ENCODE measurements at places on chromosomes 12 and 14.
A peak's percentile ranks its signal among the peaks of the same experiment; 100 is the strongest.

GRCh38 chr14:30267141-30267540, 291.8 kb upstream of the G2E3 start:
- DNase-seq, result no peak

GRCh38 chr12:57012600-57013465, 3.5 kb downstream of the TAC3 start:
- DNase-seq, result no peak

DNA sequence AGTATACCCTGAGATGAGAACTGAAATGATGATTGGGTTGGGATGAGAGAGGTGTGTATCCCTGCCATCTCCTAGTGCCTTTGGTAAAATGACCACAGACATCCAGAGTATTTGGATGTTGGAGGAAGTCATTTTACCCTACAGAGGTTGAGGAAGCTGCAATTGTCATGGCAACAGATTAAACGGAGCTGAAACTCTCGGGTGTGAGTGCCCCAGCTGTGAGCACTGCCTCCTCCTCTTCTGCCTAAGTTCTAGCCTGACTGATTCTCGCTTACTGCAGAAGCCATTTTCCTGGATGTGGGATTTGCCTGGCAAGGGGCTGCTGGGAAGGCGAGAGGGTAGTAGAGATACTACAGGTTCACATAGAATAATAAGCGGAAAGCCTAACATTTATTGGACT, 10.3 kb upstream of the PPP4R4 start:
- no peak for DNase-seq

DNA sequence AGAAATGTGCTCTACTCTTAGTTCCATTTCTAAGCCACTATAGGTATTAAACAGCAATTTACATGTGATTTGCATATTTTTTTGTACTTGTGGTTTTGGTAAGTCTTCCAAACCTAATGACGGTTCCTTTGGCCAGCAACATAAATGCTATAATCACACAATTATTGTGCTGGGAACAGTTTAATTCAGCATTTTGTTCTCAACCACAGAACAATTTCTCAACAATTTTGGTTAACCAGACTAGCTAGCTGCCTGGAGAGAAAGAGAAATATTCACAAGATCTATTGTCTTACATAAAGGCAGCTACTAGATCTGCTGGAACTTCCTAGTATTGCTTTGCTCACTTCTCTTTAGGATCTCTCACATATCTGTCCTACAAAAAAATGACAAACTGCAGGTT, 265.3 kb downstream of the SOX5 start:
- no peak for DNase-seq

DNA sequence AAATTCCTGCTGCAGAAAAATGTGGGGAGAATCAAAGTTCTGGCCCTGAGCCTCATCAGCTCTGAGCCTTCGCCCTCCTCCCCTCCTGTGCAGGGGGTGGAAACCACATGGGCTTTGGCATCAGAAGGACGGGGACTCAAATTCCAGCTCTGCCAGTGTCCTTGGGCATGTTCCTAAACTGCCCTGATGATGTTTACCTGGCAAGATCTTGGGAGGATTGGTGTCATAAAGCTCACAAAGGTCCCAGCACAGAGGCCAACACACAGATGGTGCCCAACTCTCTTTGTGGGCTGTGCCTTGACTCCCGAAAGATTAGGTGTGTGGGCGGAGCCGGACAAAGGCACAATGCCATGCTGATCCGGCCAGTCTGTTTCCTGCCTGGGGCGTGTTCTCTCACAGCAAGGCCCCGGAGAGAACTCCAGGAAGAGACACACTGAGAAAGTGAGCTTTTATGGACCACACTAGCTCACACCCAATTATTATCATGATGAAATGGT, 20.5 kb upstream of the CLMN start:
- no peak for DNase-seq

- DNase-seq, result no peak
Observed at GRCh38 chr12:110345963-110346362, 57.5 kb downstream of the ANAPC7 start.

DNA sequence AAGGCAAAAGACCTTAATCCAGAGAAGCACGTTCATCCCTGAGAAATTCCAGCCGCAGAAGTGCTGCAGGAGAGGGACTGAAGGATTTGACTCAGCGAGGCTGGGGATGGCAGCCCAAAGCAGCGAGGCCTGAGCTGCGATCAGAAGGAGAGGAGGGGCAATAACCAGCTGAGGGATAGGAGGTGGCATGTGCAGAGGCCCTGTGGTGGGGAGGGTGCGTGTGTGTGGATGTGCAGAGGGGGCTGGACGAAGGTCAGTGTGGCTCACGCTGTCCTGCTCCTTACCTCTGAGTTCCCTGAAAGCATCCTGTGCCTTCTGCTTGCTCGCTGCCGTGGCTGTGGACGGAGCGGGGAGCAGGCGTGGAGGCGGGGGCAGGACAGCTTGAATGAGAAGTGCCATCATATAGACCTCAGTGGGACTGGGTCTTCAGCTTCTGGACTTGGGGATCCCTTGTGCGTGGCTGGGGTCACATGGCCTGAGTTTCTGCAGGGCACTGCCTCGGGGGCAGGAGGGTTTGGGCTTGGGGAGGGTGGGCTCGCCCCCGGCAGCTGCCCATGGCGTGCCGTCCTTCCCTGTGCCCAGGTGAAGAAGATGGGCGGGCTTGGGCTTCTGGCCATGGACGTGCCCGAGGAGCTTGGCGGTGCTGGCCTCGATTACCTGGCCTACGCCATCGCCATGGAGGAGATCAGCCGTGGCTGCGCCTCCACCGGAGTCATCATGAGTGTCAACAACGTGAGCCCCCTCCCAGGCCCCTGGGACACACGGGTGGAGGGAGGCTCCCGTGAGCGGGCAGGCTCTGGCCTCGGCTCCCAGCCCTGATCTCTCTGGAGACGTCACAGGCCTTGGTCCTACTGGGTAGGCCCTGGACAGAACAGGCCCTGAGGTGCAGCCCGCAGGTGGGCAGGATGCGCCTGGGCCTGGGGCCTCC, 11.0 kb downstream of the ACADS start:
- DNase-seq, result no peak

DNA sequence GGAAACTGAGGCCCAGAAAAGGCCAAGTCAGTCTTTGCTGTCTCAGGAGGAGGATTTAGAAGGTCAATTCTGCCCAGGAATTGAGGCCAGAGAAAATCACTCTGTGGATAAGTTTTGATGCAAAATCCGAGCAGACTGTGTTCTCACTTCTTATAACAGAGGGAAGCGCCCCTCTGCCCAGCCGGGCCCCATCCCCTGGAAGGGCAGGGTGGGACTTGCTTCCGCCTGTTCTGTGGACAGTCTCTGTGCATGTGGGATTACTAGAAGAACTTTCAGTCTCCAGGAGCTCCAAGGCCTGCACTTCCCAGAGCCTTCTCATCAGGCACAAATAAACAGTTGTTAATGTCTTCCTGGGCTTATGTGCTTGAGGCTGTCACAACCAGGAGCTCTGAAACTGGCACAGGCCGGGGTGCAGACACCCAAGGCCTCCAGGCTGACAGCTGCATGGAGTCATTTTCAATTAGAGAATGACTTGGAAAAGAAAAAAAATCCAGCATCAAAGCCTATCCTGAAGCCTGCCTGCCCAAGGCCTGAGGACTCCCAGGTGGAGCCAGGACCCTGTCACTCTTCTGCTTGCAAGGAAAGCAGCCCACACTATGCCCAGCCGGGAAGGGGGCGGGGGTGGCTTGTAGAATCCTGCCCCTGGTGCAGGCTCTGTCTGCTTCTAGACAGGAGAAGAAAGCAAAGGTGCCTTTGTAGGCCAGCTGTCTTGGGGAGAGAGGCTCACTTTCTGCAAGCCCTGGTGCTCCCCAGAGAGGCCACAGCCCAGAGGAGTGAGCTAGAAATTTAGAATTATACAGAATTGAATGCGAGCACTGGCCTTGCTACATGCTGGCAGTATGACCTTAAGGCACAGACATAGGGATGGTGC, 84.7 kb downstream of the NTF3 start:
- no peak for DNase-seq

GRCh38 chr14:87443787-87444186, 549.2 kb downstream of the GALC start:
- no peak for DNase-seq

GRCh38 chr12:68406134-68406576, 74.0 kb upstream of the MDM1 start:
- DNase-seq, result no peak

DNA sequence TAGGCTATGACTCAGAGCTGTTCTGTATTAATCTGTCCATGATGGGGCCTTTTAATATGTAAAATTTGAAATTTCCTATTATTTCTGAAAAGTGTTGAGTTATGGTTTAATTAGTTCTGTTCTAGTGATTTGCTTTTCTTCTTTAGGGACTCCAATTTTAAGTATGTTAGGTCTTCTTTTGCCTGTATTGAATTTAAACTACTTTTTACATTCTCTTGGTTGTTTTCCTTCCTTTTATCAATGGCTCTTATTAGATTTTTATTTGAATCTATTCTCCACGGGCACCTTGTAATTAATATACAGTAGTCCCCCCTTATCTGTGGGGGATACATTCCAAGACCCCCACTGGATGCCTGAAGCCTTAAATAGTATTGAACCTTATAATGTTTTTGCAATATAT, 46.4 kb downstream of the DDHD1 start:
- DNase-seq, result no peak

- DNase-seq, result no peak
Observed at GRCh38 chr14:104436047-104436591, 143.4 kb upstream of the C14orf180 start.

DNA sequence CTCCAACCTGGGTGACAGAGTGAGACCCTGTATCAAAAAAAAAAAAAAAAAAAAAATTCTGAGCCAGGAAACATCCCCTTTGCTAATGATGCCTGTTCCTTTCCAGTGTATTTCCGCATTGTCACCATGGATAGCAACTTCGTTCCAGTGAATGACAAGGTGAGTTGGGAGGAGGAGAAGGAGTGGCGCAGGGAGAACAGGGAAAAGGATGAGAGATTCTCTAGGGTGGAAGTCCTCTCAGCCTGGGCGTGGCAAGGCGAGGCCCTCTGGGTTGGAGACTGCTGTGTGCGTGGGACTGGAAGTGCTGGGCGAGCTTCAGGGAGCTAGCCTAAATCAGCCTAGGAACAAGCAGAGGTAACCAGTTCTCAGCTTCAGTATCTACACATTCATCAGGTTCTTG, 7.2 kb downstream of the A2ML1 start:
- DNase-seq, result no peak

DNA sequence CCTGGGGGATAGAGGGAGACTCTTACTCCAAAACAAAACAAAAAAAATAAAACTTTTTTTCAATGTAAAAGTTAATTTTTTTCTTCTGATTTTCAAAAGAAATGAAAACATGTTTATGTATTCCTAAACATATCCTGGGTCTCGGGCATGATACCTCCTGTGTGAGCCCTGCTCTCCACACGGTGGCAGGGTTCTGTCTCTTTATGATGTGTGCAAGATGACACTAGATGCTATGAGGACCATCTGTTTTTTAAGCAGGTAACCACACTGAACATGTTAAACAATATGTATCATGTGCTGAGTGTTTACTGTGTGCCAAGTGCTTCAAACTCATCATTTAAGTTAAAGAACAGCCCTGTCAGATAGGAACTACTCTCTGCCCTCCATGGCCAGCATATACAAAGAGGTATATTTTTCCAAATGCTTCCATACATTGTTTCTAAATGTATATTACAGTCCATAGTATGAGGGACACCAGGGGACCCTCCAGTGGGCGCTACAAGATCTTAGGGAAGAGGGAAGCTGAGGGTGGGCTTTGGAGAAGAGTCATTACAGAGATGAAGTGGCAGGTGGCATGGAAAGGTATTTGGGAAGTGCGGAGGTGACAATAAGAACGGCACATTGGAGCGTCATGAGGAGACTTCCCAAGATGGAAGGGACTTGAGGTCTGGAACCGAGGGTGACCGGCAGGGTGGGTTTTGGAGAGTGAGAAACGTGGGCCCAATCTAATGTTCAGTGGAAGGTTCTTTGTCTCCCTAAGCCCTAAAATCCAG, 28.5 kb downstream of the FOS start:
- DNase-seq, result peak; percentile 45

- no peak for DNase-seq
Observed at GRCh38 chr12:94769776-94770759, 119.7 kb upstream of the TMCC3 start.

DNA sequence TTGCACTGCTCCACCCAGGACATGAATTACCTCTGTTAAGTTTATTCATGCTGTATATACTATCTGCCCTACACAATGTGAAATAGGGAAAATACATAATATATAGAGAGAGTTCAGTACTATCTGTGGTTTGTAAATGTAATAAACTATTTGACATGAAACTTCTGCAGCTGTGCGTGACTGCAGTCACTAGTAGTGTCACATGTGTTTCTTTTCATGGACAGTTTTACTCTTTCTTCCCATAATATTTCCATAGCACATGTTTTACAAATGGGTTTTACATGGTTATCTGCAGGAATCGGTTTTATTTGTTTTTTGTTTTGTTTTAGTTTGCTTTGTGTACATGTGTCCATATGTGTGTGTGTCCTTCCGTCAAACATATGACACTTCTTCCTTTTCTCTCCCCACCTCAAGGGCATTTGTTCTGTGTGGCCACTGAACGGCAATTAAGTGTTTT, 1644.1 kb upstream of the FLRT2 start:
- no peak for DNase-seq

DNA sequence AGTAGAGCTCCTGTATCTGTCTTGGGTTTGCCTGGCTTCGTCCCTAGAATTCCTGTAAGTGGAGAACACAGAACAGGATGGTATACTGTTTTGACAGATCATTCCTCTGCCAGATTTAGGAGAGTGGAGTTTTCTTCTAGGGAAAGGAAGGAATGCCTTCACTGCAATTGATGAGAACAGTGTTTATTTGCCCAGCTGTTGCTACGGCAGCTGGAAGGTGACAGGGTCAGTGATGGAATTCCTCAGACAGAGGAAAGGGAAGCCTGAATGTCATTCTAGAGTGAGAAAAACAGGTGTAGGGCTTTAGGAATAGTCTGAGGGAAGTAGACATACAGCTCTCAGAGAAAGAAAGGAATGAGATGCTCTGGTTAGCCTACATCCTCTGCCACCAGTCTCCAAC, 11.7 kb downstream of the CSRNP2 start:
- no peak for DNase-seq

- DNase-seq, result no peak
Observed at GRCh38 chr14:29255692-29256091, 489.1 kb downstream of the FOXG1 start.

DNA sequence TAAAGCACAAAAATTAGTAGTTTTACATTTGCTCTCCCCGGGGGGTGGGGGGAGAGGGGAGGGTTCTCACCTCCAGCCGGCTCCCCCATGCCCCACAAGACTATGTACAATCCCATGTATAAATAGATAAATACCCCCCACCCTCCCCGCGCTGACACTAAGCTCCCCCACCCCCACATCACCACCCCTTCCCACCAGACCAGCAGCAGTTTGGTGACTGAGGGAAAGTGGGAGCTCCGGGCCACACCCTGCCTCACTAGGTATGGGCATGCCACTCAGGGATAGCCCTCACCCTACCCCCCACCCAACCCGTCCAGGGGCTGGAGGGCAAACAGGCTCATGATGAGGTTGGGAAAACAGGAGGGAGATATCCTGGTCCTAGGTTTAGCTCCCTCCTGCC, 1.9 kb upstream of the PRKAG1 start:
- DNase-seq, result no peak

DNA sequence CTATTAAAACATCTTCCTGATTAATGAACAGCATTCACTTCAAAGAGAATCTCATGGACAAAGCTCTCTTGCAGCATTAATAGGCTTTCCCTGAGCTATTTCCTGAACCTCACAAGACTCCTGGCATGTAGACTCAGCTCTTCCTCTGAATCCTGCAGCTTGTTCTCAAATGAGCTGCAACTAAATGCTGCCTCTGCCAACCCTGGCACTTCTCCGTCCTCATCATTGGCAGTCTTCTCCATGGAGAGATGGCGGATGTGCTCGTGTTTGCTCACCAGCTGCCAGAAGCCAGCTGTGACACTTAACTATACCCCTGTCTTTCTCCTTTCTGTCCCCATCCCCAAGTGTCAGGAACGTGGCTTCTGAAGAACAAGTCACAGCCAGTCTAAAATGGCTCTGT, 232.1 kb downstream of the FOXN3 start:
- no peak for DNase-seq
